AG10803 (cell line): ENCODE measurements at places on chromosomes 1 and 21.

DNA sequence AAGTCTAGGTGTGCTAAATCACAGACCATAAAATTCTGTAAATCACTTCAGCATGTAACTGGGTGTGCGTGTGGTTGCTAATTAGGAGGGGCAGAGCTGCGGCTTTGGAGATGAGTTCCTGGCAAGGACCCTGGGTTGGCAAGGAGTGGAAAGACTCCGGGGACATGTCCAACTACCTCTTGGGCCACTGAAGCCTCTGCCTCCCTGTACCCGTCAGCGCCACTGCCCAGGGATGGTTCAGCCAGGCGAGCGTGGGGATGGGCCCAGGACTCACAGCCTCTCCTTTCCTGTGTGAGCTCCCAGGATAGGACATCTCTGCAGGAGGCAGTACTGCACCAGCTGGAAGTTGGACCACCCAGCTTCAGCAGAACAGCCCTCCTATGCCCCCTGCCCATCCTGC lies 386.4 kb upstream of the VAMP3 start:
- DNase-seq = no peak

DNA sequence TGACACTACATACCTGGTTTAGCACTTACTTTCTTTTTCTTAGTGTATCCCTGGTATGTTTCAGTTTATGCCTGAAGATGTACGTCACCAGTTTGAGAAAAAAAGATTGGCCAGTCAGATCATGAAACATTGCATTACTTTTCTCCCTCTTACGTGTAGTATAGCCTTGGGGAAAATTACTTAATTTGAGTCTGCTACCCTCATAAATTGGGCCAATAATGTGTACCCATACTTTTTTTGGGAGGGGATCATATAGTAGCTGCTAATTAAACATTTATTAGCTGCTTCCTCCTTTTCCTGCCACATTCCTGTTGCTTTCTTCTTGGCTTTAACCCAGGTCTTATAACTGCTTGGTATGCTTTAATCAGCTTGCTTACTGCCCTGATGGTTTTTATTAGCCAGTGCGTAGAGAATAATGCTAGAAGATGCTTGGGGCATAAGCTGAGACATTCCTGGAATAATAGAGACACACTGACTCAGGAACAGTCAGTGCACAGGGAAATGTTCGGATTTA lies 32.1 kb downstream of the RABGAP1L start:
- peak; percentile 92 for DNase-seq

DNA sequence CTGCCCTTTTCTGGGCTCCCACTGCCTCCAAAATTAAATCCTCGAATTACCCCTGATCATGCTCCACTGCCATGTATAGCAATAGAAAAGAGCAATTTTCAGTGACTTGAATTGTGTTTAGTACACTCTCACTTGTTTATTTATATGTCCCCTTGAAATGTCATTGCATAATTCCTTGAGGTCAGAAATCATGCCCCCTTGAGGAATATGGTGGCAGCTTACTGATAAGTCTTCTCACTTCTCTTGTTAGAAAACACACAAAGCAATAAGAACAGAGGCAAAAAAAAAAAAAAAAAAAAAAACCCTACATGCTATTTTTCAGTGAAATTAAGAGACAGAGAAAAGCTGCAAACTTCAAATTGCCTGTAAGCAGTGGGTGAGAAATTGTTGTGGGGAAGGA lies 37.5 kb downstream of the GPR88 start:
- DNase-seq = peak; percentile 13

GRCh38 chr1:153344718-153345025 lies 4.0 kb downstream of the PGLYRP4 start:
- no peak for DNase-seq

DNA sequence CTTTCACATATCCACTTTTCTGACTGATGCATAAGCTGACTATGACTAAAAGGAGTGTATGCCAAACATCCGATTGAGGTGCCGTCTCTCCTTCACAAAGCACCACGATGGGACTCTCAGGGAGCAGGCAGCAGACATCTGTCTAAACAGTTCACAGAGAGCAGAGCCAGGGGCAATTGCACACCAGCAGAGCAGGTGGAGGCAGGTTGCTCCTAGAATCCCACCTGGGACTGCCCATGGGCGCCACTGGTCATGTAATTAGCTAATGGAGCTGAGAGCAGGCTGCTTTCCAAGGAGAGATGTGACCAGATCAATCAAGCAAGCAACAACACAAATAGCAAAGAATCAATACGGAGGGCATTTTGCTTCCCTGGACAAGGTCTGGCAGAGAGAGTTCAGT lies 30.5 kb upstream of the COA6 start:
- no peak for DNase-seq

GRCh38 chr1:30604801-30605440 lies 118.5 kb downstream of the MATN1 start:
- no peak for DNase-seq

GRCh38 chr21:28480470-28480869 lies 512.2 kb downstream of the LTN1 start:
- DNase-seq = peak; percentile 88
